ENCODE measurements at places on chromosomes 11 and 22.

- DNase-seq = no peak
These were observed 1.7 kb upstream of the WEE1 start for GRCh38 chr11:9571763-9572115.

- no peak for DNase-seq
These were observed 46.0 kb downstream of the PPARA start for GRCh38 chr22:46196278-46196677.

DNA sequence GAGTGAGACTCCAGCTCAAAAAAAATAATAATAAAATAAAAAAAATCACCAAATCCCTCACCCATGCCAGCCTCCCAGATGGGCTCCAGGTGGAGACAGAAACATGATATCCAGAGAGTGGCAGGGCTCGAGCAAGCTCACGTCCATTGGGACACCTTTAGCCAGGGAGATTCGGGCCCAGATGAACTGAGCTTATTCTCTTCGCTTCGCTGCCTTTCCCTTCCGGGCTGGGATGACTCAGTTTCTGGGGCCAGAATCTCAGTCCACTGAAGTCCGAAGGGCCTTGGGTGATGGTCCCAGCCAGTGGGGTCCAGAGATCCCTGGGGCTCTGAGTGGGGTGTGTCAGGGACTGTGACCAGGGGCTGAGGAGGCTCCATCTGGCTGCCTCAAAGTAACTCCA is 23.0 kb upstream of the MYEOV start:
- DNase-seq = no peak

DNA sequence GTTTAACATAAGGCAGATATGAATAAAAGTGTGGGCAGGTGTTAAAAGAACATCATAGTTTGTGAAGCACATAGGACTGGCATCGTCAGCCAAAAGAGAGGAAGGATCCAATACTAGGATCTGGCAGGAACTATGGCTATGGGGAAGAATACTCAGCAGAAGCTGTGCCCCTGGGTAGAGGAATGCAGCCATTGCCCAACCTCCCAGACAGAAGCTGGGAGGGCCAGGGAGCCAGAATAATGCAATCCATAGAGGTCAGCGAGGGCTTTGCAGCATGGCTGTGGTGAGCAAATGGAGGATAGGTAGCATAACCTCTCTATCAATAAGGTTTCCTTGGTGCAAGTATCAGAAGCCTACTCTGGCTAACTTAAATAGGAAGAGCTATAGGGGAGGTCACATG is 11.7 kb upstream of the CSTF3 start:
- no peak for DNase-seq

GRCh38 chr22:37999236-37999635 is 14.9 kb upstream of the SOX10 start:
- no peak for DNase-seq

DNA sequence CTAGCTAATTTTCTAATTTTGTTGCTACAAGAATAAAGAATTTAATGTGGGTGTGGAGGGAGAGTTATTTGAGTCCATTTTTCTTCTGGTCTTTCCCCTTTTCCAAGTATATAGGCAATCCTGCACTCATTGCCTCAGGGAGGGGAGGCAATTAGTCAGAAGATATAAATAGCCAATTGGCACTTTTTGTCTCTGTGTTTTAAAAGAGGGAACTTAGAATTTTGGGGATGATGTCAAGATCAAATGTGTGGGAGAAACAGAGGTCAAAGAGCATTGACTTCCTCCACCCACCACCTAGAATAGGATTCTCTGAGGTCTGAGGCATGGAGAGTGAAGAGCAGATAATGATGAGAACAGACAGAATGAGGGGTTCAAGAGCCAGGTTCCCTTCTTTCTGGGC is 120.3 kb upstream of the ZC3H12C start:
- DNase-seq = no peak

GRCh38 chr11:55726715-55727324 is 46.4 kb upstream of the OR5D13 start:
- DNase-seq = no peak

GRCh38 chr11:3609416-3610265 is 32.2 kb downstream of the ART5 start:
- DNase-seq = no peak

GRCh38 chr11:120343429-120343828 is 7.2 kb downstream of the ARHGEF12 start:
- DNase-seq = peak; percentile 58

- no peak for DNase-seq
These were observed 267.8 kb downstream of the TBC1D22A start for GRCh38 chr22:47030143-47030661.

GRCh38 chr22:37726241-37726887 is 29.5 kb downstream of the TRIOBP start:
- no peak for DNase-seq

DNA sequence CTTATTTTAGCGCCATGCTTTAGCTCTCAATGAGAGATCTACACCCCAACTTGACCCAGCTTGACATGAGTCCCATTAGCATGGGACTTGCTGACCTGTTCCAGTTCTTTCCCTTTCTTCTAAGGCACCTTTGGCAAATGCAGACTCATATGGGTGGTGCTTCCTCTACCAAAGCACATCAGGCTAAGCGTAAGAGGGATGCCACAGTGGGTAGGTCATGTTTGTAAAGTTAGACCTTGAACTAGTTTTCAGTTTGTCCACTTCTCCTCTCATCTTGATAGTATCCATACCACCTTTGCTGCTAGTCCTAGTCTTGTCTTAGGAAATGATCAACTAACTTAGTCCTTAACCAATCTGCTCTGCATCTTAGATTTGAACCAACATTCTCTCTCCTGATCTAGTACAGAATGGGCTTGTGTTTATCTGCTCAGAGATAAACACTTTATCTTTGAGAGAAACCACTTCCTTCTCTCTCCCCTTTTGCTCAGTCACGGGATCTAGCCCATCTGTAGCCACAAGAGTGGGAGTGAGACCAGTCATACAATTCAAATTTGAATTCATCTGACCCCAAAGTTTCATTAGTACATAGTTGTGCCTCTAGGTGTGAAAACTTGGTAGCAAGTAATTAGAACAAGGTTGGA is 72.1 kb upstream of the CD44 start:
- DNase-seq = no peak

GRCh38 chr11:116527180-116527991 is 245.4 kb downstream of the BUD13 start:
- DNase-seq = no peak

GRCh38 chr11:118009864-118010737 is 23.9 kb downstream of the IL10RA start:
- DNase-seq = no peak

- DNase-seq = no peak
These were observed 47.8 kb upstream of the TMEM45B start for GRCh38 chr11:129767827-129768226.

DNA sequence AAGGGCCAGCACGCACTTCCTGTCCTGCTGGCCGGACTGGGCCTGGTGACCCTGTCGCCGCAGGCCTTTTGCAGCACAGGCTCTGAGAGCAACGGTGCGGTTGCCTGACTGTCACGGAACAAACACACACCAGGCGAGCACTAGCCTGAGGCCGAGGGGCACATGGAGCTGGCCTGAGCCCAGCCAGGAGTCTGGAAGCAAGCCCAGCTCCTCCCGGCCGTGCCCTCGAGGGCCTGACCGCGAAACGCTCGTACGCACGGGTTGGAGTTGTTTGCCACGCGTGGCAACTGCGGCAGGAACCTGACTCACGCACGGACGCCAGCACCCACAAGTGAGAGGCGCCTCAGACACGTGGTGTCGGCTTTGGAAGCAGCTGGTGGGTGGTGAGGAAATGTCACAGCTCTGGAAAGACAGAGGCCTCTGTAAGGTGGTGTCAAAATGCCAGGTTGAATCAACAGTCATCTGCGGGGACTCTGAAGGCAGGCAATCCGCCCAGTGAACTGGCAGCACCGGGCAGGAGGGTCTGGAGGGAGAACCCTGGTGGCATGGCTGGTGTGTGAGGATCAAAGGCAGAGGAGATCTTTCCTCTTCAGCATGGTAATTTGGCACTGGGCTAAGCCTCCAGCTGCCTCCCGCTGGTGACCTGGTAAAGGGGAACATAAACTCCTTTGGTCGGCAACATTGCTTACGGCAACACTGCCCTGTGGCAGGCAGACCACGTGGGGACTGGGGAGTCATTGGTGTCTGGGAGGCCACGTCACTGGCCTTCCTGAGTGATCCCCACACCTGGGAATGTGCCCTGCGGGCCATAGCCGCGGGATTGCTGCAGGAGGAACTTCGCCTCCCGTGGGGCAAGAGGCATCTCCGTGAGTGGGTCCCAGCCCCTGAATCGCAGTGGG is 15.3 kb upstream of the IL17REL start:
- DNase-seq = peak; percentile 72

DNA sequence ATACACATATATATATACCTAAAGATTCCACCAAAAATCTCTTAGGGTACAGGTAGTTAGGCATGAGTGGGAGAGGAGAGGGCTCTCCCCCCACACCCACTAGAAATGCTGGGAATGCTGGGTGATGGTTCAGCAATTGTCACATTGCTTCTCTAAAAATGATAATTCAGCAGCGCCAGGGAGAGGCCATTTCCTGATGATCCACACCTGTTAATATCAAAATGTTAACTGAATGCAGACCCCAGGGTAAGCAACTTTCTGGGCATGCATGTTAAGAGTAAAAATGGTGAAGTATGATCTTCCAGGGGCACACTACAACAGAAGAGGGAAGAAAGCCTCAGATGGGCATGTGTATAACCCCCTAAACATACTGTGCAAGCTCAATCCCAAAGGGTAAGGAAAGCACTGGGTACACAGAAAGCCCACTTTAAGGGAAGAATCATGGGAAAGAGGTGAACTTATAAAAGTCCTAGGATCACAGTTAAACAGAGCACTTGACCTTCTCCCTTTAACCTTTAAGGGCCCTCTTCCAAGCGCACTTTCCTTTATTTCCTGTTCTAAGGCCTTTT is 67.6 kb upstream of the GNAZ start:
- DNase-seq = no peak

GRCh38 chr11:102792604-102793003 is 5.4 kb downstream of the MMP1 start:
- no peak for DNase-seq

DNA sequence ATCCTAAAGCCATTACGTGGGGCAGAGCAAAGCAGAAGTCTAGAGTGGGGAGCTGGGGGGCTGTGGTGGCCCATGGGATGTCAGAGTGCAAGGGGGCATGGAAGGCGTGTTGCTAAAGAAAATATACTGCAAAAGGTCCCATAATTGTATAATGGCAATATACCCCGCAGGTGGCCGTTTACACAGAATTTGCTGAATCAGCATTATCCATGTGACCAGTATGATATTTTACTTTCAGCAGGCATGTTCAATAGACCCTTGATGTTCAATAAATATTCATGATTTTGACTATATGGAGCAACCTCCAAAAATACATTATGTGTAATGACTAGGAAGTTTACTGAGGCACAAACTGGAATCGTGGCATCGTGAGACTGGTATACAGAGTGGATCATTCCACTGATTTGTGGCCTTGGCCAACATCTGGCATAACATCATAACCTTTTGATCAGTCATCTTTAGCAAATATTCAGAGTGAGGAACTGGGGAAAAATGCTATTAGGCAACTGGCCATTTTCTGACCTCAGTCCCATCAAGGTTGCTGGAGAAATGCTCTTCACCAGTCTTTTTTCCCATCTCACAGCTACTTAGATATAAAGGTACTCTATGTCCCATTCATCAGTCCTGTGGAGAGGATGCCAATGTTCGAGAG is 29.3 kb upstream of the PPP2R1B start:
- DNase-seq = no peak

GRCh38 chr22:37229012-37229804 is 14.9 kb downstream of the RAC2 start:
- no peak for DNase-seq

- no peak for DNase-seq
These were observed 116.2 kb downstream of the KIF18A start for GRCh38 chr11:27991736-27992135.

- no peak for DNase-seq
These were observed 43.2 kb downstream of the SLC1A2 start for GRCh38 chr11:35376118-35376510.

DNA sequence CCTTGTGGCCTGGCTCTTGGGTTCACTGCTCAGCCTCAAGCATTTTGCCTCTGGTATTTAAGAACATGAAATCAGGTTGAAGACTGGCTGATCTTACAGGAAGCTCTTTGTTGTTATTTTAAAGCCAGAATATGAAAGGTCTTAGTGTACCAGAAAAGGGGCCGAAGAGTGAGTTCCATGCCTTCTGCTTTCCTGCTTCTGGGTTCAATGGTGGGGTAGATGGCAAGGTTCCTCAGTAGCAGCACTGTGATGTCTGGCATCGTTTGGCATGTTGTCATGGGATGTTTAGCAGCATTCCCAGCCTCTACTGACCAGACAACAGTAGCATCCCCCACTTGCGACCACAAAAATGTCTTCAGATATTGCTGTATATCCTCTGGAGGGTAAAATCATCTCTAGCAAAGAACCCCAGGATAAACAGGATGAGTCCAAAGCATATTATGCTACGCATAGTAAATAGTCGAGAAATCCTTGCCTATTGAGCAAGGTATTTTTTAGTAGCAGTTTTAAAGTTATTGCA is 2.4 kb downstream of the VPS26B start:
- DNase-seq = no peak

GRCh38 chr11:116055064-116055463 is 550.8 kb upstream of the CADM1 start:
- no peak for DNase-seq

DNA sequence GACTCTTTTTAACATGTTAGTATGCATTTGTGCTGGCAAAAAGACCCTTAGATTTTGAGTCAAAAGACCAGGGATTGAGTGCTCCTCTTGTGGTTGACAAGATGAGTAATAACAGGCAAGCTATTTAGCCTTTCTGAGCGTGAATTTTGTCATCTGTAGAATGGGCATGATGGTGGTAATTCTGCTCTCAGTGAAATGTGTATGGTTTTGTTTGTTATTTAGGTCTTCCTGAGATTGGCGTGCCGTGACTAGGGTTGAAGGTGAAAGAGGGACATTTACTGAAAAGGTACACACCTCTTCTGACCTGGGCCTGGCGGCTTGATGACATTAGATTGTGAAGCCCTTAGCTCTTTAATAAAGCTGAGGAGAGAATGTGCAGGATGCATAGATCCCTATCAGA is 8.4 kb upstream of the CEP295 start:
- no peak for DNase-seq

DNA sequence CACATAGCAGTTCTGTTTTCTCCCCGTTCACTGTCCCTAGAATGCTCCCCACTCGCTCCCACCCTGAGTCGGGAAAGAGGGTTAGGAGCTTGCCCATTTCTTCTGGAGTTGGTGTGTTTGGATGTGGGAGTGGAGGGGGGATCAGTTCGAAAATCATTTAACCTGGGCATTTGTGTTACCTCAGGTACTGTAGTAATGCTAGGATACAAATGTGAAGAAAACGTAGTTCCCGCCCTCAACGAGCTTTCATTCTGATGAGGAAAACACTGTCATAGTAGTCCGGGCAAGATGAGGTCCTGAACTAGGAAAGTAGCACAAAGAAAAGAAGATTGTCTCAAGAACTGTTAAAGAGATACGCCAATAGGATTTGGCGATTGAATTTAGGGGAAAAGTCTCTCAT is 539 bp downstream of the SDHD start:
- no peak for DNase-seq

DNA sequence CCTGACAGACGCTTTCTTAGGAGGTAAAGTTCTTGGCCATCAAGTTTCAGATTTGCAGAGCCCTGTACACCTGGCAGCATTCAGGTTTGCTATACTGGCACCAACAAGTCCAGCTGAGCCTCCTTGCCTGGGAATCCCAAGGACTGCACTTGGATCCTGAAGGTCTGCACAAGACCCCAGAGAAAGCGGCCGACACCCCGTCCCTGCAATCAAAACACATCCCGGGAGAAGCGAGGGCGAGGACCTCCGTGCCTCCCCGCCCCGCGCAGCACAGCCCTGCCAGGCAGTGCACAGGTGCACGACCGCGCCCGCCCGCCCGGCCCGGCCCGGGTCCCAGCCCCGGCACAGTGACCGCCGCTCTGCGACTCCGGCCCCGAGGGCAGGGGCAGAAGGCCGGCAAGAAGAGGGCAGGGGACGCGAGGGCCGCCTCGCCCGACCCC is 559 bp downstream of the MRTFA start:
- no peak for DNase-seq

Data from putamen (tissue), 1 donor.